ENCODE measurements at places on chromosomes 11 and 22.

DNA sequence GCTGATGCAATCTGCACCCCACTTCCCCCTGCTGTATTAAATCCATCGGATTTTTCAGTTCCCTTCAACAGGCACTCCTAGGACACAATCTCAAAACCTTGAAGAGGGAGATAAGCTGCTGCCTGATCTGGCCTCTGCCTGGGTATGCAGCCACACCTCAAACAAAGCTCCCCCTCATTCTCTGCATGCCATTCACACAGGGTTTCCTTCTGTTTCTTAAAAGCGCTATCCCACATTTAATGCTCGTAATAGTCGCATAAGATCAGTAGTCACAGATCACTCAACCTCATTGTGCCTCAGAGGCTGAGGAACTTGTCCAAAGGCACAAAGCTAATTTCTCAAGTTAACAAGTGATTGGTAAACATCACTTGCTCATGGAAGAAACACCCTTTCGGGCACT is 34.0 kb downstream of the UQCR10 start:
- DNase-seq: no peak

DNA sequence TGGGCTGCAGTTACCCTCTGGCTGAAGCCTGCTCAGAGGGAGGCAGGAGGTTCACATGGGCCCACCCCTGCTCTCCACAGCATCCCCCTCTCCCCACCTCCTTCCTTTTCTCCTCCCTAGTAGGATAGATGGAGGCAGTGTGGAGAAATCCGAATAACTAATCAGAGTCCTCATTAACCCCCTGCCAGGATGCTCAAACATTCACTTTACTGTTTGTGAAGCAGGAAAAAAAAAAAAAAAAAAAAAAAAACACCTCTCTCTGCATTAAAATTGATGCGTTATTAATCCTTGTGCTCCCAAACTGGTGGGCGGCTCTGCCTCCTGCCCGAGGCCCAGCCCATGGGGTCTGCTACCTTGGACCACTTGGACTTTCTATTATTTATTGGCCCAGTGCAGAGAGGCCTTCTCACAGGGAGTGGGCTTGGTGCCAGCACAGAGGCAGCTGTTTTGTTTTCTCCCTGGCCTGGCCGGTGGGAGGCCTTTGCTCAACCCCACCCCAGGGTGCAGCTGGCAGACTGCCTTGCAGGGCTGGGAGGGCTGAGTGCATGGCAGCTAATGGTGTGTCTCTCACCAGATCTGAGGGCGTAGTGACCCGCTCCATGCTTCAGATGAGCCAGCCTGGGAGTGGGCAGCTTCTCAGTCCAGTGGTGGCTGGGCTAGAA is 150.7 kb downstream of the PKNOX2 start:
- DNase-seq: no peak

- DNase-seq: peak; percentile 63
Measured at GRCh38 chr22:46815896-46816731, 53.7 kb downstream of the TBC1D22A start.

DNA sequence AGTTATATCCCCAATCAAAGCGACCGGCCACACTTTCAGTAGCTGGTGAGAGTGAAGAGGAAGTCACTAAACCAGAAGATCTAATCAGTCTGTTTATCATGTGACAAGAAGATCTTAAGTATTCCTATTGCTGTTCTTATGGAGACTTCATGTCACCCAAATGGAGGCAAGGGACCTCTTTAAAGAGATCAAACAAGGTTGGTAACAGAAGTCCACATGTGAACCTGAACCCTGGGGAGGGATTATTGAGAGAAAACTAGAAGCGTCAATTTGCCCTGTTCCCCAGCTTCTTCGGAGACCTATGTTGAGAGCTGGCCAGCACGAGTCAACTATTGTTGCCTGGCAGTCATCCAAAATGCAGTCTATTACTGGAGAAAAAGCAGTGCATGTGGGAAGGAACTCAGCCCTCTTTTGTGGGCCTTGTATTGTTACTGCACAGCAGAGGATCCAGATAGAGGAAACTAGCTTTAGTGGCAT is 76.9 kb upstream of the CTSC start:
- peak; percentile 35 for DNase-seq

GRCh38 chr11:73989156-73989555 is 6.5 kb upstream of the UCP2 start:
- no peak for DNase-seq
